ENCODE measurements at places on chromosomes 6 and 20.

GRCh38 chr6:35034411-35035191 is 106.5 kb downstream of the TCP11 start:
- DNase-seq: no peak

DNA sequence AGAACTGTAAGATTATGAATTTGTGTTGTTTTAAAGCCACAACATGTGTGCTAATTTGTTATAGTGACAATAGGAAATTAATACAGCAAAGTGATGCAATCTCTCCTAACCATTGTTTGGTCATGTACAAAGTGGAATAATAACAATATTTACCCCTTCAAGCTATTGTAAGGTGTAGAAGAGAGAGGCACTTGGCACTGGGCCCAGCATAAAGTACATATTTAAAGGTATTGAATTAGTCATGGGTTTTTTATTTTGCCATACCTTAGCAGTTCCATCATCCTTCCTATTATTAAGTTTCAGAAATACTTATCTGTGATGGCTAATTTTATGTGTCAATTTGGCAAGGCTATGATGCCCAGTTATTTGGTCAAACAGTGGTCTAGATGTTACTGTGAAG is 322.4 kb upstream of the TSHZ2 start:
- no peak for DNase-seq

DNA sequence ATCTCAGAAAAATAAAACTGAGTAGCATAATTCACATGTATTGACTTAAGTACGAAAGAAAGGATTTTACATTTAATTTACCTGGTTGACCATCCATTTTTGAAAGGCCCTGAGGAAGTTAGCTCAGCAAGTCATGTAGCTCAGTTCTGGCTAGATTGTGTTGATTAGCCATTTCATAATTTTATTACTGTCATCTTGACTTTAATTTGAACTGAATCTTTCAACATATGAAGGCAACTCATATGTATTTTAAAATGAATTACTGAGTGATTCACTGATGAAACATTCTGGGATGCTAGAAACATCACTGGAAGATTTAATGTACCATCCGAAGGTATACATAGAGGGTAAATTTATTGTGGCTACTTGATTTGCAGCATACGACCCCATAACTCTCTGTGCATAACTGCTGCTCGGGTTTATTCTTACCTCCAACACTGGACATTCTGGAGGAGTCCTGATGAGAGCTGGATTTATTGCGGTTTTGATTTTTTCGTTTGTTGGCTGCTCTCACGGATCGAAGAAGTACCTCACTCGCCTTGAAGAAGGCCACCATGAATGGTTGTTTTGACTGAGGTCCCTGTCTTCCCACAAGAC is 101.7 kb downstream of the BMP5 start:
- no peak for DNase-seq

- no peak for DNase-seq
These were observed 251.8 kb downstream of the BTBD9 start for GRCh38 chr6:38387971-38388370.

- no peak for DNase-seq
These were observed 115.2 kb downstream of the CEBPB start for GRCh38 chr20:50305636-50306477.

GRCh38 chr6:49030251-49031020 is 432.6 kb downstream of the MMUT start:
- peak; percentile 1 for DNase-seq

DNA sequence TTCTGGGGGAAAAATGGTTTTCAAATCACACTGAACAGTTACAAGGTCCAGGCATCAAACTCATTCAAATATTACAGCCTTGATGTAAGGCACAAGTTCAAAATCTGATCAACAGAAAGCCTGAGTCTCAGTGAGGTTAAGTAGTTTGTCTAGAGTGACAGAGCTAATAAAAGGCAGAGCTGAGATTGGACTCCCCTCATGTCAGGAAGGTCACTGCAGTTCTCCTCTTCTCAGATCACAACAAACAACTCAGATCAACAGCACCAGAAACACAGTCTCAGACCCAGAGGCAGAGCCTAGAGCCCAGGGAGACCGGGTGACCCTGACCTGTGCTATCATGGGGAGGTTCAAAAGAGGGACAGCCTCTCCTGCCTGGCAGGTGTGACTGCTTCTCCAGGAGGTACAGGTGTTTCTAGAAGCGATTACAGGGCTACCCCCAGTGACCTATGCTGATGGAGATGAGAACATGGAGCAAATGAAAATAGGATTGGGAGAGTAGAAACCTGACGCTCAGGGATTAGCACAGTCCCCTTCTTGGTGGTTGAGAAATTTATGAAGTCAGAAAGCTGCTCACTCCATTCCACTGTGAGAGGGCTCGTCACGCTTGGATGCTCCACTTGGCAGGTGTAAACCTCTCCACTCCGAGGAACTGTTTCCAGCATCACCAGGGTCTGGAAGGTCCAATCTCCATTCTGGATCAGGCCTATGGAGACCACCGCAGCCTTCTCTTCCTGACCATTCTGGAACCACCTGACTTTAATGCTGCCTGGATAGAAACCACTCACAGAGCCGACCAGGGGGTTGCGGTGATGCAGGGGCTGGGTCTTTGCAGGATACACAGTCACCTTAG is 24.3 kb upstream of the HLA-DRB5 start:
- DNase-seq: no peak

DNA sequence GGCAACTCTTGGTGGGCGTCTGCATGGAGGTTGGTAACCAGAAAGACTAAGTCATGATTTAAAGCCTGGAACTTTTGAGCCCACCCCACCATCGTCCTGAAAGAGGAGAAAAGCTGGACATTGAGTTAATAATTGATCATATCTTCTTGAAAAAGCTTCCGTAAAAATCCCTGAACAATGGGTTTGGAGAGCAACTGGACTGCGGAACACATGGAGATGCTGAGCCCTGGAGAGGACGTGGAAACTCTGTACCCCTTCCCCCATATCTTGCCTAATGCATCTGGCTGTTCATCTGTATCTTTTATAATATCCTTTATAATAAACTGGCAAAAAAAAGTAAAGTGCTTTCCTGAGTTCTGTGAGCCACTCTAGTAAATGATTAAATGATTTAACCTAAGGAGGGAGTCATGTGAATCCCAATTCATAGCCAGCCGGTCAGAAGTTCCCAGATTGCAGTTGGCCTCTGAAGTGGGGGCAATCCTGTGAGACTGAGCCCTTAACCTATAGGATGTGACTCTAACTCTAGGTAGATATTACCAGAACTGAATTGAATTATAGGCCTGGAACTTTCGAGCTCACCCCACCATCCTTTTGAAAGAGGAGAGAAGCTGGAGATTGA is 26.5 kb upstream of the LGSN start:
- no peak for DNase-seq

- DNase-seq: no peak
These were observed 473.1 kb upstream of the GJE1 start for GRCh38 chr6:141659582-141659981.

- DNase-seq: no peak
These were observed 23.5 kb upstream of the CTNNBL1 start for GRCh38 chr20:37670351-37670791.

- DNase-seq: no peak
These were observed 197.7 kb downstream of the BCAS1 start for GRCh38 chr20:53872561-53873229.

GRCh38 chr6:24761193-24761835 is 13.4 kb upstream of the GMNN start:
- DNase-seq: no peak

DNA sequence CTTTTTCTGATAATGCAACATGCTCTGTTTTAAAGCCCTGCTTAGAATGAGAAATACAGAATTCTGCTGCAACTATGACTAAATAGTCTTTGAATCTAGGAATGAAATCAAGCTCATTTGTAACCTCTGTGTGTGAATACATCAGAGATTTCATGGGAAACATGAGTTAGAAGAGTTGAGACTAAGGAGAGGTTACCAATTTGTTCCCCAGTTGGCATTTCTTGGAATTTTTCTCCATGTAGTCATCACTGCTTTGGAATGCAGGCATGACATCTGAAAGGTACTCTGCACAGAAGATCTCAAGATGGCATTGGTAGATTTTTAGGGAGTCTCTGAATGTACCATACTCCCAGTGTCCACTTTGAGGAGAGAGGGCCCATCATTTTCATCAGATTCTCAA is 237.2 kb downstream of the TFAP2A start:
- no peak for DNase-seq

GRCh38 chr6:47144306-47144705 is 102.2 kb upstream of the ADGRF1 start:
- no peak for DNase-seq

DNA sequence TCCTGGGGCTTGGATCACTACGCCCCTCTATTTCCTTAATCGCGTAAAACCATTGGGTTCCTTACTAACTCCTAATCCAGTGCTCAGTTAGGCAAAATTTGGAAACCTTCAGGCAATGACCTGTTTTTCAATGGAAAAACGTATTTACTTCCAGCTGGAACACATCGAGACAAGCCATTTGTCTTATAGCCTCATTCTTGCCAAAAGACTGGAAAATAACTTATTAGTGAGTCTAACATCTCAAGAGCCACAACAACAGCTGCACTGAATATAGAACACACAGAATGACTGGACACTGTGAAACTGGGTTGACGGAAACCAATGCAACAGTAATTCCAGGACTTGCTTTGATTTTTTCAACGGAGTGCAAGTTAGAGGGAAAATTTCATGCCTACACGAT is 125.2 kb upstream of the MAP3K7 start:
- no peak for DNase-seq

- no peak for DNase-seq
These were observed 215.2 kb downstream of the PTPRK start for GRCh38 chr6:128305228-128305627.

DNA sequence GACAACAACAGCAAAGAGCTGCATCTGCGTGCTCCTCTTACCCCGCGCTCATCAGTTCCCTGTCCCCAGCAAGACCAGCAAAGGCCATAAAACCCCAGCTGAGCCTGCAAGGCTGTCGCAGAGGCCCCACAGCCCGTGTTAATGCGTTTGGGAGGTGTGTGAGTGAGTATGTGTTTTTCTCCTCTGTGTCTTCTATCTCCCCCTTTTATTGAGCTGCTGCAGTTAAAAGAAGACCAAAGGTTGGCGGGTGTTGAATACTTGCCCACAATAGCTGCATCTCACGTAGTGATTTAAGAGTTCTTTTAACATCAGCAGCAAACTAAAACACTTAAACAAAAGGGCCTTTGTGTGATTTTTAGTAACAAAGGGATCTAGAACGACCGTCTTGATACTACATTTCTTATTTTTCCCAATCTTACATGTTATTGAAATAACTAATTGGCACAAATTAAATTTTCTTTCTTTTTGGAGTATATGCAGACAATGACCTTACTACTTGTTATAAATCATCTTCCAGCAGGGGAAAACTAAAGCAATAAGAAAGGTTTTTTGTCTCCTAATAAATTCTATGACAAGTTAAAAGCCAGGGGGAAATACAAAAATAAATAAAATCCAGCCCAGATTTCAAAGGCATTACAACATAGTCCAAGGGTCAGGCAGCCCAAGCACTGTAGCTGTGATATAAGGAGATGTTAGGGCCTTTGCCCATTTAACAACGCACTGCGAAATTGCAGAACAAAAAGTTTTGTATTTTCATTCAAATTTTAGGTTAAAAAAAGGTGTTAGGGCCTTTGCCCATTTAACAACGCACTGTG is 27.2 kb upstream of the CNKSR3 start:
- DNase-seq: no peak

DNA sequence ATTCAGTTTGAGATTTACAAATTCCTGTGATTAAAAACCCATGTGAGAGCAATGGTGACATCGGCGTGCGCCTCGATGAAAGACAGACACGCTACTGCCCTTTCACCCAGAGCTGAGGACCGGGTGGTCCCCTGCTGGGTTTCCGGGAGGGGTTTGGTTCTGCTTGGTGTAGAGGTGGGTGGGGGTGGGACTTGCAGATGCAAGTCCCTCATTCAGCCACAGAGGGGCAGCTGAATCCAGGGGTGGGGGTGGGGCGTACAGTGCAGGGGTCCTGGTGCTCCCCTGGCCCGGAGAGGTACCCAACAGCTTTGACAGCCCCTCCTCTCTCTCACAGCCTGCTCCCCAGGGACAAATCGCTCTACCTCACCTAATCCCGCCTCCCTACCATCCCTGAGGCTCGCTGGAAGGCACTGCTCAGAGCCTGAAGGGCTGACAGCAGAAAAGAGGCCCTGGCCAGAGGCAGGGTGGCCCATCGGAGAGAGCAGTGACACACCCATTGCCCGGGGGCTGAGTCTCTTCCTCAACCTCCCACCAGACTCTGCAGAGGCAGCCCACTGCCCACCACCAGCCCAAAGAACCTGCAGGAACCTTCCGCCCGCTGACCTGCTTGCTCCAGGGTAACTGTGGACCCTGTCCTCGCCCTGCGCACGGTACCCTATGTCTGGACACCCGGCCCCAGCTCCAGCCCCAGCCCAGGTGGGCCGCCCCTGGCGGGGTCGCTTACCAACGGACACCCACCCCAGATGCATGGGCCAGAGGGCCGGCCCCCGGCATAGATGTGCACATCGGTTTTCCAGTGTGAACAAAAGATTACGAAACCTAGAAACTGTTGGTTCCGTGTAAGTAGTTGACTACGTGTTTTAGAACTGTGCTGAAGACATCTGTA is 118.4 kb downstream of the JPH2 start:
- no peak for DNase-seq

- no peak for DNase-seq
These were observed 800.4 kb downstream of the KIF16B start for GRCh38 chr20:15772826-15773225.

GRCh38 chr6:99736302-99736701 is 129.7 kb downstream of the PRDM13 start:
- DNase-seq: no peak

DNA sequence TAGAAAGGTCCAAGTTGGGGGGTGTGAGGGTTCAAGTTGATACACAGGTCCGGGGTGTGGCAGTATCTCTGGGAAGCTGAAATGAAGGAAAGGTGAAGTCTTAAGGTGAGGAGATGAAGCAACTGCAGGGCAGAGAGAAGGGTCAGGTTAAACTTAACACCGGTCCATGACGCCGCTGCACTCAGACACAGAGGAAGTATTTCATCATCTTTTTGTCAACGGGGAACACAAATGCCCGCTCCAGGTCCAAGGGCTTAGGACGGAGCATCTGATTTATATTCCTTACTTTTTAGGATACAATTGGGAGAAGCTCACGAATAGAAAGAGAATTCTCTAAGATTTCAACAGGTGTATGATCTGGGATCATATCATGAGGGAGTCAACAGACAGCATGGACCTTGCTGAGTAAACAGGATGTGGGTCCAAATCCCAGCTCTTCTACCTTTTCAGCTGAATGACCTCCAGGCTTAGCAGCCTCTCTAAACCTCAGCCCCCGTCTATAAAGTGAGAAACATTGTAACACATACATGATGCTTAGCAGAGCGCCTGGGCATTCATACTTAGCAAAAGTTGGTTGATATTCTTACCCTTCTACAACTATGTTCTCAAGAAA is 197.5 kb downstream of the ATXN1 start:
- DNase-seq: no peak

DNA sequence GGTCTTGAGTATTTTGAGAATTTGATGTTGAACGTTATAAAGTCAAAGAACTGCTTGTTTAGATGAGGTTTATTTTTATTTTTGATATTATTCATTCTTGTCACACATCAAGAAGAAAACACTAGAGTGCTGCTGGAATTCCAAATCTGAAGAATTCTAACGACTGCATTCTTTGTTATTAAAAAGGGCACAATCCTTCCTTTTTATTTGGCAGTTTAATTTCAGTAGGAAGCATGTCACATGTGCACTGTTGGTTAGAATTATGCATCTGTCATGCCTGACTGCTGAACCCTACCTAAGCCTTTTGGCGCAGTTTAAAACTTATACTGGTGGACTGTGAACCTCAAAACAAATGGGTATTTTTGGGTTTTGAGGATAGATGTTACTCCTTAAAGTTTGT is 4.0 kb downstream of the ID4 start:
- DNase-seq: no peak

- DNase-seq: no peak
These were observed 16.6 kb upstream of the CALHM6 start for GRCh38 chr6:116444575-116444974.

GRCh38 chr20:20959031-20959755 is 147.0 kb downstream of the LINC00237 start:
- no peak for DNase-seq

All from non-pigmented ciliary epithelial cell (primary cell).